Stimulated activated CD8-positive, alpha-beta memory T cell treated with anti-CD3 and anti-CD28 coated beads, Interleukin-15, amount 100 ng/mL, for 4 hours (primary cell): ENCODE measurements at places on chromosomes 16 and 17.

- no peak for DNase-seq
These were observed 68.5 kb upstream of the MED9 start for GRCh38 chr17:17408236-17408794.

- no peak for DNase-seq
These were observed 78.4 kb downstream of the SOX9 start for GRCh38 chr17:72199256-72199655.

DNA sequence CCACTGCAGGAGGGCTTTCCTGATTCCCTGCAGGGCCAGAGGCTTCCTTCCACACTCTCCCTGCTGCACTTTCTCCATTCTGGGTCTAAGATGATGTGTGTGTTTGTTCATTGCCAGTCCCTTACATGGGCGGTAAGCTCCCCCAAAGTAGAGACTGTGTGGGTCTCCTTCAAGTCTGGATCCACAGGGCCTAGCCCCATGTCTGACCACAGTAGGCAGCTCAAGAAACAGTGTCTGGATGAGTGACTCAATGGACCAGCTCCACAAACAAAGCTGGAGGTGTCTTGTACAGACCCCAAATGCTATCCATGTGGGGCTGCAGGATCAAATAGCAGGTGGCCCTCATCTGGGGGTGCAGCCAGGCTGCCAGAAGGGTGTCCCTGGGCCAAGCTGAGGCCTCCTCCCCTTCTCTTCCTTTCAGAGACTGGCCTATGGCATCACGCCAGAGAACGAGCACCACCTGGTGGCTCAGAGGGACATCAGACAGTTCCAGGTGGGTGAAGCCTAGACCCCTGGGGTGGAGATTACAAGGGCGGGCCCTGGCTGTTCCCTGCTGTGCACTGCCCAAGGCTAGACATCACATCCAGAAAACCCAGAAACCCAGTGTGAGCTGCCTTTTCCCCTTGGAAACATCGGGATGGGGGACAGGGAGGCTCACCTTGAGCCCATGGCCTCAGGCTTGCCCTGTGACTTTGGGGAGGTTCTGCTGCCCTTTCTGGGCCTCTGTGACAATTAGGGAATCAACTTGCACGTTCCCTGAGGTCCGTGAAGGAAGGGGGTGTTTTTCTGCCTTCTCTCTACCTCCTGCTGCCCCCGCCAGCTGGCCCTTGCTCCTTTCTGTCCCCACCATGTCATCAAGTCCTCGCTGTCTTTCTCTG, 45.9 kb downstream of the SLC6A2 start:
- no peak for DNase-seq

GRCh38 chr17:35081638-35082037, 18.1 kb upstream of the RFFL start:
- no peak for DNase-seq
